Lung (tissue), 17 donors: ENCODE measurements at places on chromosomes 12 and 14. TPM values are rescaled to one million over a fixed set of nuclear protein-coding genes. Genes with fewer than 3 reads are reported as not detected.

DNA sequence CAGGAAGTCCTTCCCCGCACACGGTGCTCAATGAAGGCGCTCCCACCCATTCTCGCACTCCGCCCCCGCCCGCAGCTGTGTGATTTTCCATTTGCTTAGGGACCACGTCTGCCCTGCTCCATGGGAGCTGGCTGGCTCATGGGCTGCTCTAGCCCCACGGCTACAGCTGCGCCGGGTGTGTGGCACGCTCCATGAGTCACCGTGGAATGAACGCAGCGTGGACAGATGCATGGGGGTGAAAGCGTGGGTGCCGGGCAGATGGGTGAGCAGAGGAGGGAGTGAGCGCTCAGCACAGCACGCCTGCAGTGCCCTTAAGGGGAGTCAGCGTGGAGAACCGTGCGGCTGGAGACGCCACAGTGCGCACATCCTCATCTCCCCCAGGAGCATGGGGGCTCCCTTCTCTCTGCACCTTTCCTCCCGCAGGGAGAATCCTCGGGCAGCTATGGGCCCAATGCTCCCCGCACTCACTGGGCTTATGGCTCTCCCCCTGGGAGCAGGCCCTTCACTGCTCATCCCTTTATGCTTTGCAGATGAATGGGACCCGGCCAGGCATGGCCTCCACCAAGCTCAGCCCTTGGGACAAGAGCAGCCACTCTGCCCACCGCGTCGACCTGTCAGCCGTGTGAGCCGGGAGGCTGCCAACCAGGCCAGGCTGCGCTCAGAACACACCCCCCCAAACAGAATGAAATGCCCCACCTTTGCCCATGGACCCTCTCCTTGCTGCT is 185.1 kb downstream of the ADGRD1 start:
- no peak for DNase-seq

DNA sequence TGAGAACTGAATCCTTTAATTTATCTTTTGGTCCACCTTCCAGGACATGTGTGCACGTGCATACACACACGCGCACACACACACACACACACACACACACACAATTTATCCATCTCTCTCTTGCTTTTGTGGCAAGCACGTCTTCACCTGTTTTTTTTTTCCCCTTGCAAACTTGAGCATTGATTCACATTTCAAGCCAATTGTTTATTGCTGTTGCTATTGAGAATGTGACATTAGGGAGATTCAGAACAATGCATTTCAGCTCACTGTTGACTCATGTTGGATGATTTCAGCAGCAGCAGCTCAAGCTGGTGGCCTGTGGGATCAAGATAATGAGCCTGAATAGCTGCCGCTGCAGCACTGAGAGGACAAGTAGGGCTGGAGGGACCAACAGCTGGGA is 128.9 kb downstream of the SNAPC1 start:
- no peak for DNase-seq

- DNase-seq = no peak
These were observed 1.9 kb upstream of the PITPNM2 start for GRCh38 chr12:123152833-123153232.

DNA sequence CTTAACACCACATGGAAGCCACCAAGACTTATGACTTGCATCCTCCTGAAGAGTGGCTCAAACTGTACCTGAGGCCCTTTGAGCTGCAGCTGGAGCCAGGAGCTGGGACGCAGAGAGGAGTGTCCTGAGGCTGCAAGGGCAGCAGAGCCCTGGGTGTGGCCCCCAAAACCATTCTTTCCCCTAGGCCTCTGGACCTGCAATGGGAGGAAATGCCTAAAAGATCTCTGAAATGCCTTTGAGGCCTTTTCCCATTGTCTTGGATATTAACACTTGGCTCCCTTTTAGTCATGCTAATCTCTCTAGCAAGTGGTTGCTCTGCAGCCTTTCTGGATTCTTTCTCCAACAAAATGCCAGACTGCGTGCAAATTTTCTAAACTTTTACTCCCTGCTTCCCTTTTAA is 156.1 kb downstream of the SLC38A4 start:
- DNase-seq = no peak

GRCh38 chr14:79179985-79180384 is 1009.8 kb downstream of the NRXN3 start:
- DNase-seq = no peak

DNA sequence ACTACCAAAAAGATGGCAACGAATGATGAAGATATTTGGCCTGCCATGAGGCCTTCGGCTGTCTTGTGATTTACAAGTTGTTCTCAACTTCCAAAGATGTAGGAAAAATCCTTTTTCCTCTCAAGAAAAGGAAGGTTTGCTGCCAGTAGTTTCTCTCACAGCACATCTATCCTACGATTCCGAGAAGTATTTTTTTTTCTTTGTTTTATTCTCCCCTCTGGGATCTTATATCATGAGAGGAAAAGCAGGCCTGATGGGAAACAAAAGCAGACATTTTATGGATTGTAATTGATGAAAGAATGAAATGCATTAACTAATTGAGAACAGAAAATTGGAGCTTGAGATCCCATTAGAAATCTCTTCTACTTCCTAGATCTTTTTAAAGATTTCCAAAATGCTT is 1197.9 kb upstream of the SEL1L start:
- DNase-seq = no peak

- DNase-seq = no peak
These were observed 20.4 kb downstream of the GPR65 start for GRCh38 chr14:88025313-88025712.

DNA sequence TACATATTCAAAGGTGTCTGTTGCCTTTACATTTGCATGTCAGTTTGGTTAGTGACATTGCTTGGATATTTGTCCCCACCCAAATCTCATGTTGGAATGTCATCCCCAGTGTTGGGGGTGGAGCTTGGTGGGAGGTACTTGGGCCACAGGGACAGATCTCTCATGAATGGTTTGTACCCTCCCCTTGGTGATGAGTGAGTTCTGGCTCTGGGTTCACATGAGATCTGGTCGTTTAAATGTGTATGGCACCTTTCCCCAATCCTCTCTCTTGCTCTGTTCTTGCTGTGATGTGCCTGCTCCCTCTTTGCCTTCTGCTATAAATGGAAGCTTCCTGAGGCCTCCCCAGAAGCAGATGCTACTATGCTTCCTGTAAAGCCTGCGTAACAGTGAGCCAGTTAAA is 207.9 kb upstream of the DIO3 start:
- no peak for DNase-seq

- DNase-seq = no peak
These were observed 31.0 kb upstream of the CCND2 start for GRCh38 chr12:4242595-4242994.

GRCh38 chr12:90672081-90672480 is 282.9 kb downstream of the CCER1 start:
- no peak for DNase-seq

DNA sequence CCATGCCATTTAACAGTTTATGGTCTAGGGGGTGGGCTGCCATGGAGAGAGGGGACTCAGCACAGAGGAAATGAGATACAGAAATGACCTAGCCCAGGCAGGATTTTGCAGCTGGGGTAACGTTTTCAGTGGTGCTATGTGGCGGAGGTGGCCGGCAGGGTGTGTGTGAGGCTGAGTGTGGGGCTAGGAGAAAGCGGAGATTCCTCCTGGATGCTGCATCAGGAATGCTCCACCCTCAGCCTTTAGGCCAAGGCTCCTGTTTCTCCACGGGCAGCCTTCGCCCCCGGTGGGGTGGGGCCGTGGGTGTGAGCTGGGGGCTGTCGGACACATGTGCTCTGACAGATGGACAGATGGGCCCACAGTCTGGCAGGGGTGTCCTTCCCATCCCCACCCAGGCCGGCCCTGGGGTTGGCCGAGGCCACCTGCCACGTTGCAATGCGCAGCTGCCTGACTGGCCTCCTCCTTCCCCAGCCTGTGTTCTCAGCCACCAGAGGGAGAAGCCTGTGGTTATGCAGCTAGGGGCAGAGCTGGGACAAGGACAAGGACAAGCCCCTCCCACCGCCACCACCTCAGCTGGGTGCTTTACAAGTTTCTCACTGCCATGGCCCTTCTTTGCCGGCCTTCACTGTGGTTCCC is 44.3 kb downstream of the TEAD4 start:
- DNase-seq = no peak

GRCh38 chr14:23828616-23829015 is 125.0 kb upstream of the DHRS4 start:
- DNase-seq = no peak

DNA sequence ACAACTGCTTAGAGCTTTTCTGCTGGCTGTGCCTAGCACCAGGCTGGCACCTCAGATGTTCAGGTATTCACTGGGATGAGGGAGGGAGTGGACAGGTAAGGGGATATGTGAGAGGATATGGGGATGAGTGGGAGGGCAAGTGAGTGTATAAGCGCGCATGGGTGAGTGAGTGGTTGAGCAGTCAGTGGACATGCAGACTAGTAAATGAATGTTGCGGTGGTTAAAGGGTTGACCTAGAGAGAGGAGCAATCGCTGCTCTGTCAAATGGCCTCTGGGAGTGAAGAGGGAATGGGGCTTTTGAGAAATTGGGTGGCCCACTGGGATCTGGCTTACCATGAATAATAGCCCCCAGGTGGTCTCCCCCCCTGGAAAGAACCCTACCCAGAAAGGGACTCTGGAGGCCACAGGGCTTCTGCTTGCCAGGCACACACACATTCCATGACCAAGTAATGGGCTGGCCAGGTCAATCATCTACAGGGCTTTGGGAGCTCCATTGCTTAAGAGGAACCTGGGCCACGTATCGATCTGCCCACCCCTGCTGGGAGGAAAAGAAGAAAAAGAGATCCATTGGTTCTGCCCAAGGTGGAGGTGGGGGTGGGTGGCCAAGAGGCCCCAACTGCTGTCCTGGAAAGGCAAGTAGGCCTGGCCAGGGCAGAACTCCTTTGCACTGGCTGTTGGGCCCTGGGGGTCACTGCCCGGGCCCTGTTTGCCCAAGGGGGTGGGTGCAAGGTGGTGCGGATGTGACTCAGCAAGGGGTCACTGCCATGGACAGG is 30.8 kb upstream of the ZFP36L1 start:
- DNase-seq = no peak

DNA sequence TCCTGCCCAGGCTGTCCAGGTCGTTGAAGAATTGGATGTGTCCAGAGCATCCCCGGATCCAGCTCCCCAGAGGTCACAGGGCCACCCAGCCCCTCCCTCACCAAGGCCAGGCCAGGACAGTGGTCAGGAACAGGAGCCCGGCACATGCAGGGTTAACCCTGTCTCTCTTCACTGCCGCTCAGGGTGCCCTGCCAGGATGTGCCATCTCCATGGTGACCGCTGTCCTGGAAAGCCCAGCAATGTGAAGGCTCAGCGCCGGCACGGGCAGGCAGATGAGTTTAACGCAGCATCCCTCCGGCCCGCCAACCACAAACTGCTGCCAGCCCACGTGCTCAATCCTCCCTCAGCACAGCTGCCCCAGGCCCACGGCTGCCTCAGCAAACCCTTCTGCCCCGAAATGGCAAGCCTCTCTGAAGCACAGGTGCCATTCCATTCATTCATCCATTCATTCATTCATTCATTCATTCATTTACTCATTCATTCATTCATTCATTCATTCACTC is 4.4 kb downstream of the TMEM179 start:
- peak; percentile 45 for DNase-seq

GRCh38 chr12:754473-754820 is 2.1 kb downstream of the WNK1 start:
- peak; percentile 33 for DNase-seq

GRCh38 chr14:90654831-90655276 is 161.4 kb downstream of the TTC7B start:
- DNase-seq = no peak

GRCh38 chr12:106066051-106066705 is 72.6 kb downstream of the NUAK1 start:
- no peak for DNase-seq

DNA sequence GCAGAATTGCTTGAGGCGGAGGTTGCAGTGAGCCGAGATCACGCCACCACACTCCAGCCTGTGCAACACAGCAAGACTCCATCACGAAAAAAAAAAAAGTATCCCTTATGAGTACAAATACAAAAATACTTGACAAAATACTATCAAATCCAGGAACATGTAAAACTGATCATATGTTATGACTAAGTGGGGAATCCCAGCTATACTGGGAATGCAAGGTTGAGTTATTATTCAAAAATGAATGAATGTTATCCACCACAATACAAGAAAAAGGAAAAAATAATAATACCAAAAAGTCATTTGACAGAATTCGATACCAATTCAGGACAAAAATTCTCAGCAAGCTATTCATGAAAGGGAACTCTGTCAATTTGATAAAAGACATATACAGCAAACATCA is 32.6 kb downstream of the MOK start:
- no peak for DNase-seq

KRT74 gene
- total RNA-seq = not detected

TMPRSS12 gene
- not detected for total RNA-seq

LBHD2 gene
- total RNA-seq = not detected

PTHLH gene
- total RNA-seq = 0.46 TPM

OTOGL gene
- 0.71 TPM for total RNA-seq

NFYB gene
- 24.0 TPM for total RNA-seq

BEST3 gene
- 0.52 TPM for total RNA-seq

RASAL1 gene
- total RNA-seq = 0.65 TPM

HDAC7 gene
- total RNA-seq = 119 TPM

TFCP2 gene
- 27.5 TPM for total RNA-seq
